Adipocyte (in vitro differentiated cells): ENCODE measurements at places on chromosomes 6 and 20.

- DNase-seq, result peak; percentile 31
Measured at GRCh38 chr20:13238001-13238653, 17.1 kb downstream of the ISM1 start.

DNA sequence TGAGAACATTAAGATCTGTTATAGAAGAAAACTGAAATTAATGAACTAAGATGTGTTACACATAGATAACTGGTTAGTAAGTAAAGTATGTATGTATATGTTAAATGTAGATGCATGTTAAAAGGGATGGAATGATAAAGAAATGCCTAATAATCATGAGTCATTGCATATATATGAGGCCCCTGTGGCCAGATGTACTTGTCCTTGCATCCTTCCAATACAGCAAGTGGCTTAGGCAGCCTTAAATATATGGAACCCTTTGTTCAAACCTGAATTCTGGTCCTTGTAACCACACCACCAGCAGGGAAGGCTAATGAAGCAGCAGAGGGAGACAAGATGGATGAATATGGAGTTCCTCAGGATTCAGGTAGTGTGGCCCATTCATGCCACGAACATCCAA is 9.8 kb upstream of the AKAP7 start:
- DNase-seq, result no peak

- DNase-seq, result no peak
Measured at GRCh38 chr20:45951925-45952834, 17.7 kb downstream of the PCIF1 start.

DNA sequence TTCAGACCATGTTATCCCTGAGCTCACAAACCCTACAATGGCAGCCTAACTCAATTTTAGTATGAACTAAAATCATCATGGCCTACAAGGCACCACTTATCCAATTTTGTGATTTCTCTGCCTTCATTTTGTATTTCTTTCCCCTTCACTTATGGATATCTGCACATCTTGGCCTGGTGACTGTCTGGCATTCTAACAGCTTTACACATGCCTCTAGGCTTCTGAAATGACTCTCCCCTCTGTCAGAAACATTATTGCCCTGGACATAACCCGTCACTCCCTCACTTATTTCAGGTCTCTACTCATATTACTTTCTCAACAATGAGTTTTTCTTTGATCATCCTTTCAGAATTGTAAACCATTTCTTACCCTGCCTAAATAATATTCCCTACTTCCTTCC is 89.2 kb upstream of the THEMIS start:
- DNase-seq, result no peak

GRCh38 chr6:95133578-95133977 is 443.8 kb upstream of the MANEA start:
- no peak for DNase-seq

- DNase-seq, result peak; percentile 79
Measured at GRCh38 chr20:38143646-38144554, 21.2 kb downstream of the TGM2 start.

DNA sequence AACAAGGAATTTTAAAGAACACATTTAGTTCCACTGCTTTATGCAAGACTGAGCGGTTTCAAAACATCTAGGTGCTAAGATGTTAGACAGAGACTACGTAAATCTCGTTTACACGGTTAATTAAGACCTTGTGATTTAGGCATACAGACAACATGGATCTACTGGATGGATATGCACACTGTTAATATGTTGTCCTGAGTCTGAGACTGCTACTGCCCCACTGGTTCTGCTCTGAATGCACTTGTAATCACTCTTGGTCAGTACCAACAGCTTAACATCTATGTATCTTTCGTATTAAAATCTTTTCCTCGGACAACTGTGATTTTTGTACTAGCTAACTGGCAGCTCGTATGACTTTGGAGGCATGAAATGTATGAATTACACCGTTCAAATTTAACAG is 3.1 kb downstream of the MAN1A1 start:
- DNase-seq, result no peak

GRCh38 chr6:136104556-136104955 is 145.6 kb downstream of the MTFR2 start:
- DNase-seq, result peak; percentile 48

GRCh38 chr20:61449916-61450315 is 197.9 kb downstream of the CDH4 start:
- DNase-seq, result no peak

DNA sequence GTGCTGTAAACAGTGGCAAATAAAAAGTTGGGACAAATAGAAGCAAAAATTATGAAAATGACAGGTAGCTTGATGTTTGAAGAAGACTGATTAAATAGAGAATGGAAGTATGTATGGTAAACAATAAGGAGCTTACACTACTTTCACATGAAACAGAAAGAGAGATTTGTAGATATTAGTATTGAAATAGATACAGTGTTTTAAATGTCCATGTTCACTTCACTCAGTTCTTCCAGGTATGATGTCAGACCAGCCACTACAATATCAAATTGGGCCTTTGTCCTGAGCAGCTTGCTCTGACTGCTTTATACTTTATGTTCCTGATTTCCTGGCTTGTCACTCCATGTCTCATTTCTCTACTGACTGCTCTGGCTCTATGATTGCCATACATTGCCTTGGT is 107.5 kb downstream of the CENPW start:
- no peak for DNase-seq

DNA sequence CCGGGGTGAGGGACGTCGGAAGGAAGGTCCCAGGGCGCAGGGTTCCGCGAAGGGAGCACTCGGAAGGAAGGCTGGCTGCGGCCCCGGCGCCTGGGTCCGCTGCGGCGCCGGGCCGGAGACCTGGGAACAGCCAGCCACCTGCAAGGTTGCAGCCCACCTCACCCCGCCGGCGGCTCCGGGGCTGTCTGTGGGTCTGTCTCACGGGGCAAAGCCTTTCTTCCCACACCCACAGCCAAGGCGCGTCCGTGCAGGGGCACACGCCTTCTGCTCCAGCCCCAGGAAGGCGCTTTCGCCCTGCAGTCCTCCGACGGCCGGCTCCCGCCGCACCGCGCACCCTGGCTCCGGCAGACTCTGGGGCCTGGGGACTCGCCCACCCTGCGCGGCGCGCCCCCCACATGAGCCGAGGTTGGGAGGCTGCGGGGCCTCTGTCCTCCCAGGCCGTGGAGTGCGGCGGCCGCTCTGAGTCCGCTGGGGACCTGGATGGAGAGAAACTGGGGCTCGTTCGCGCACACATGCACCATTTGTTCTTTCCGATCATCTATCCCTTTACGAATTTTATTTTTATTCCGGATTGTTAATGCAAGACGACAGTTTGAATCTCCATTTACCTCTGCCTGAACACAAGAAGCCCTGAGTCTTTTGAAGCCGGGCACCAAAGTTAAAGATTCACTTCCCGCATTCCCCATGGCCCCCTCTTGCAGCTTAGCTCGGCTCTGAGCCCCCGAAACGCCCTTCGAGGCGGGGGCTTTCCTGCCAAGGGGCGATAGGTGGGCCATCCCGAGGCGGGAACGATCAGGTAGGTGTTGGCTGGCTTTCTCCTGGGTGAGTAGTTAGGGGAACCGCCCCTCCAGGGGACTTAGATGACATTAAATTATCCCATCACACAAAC is 4.5 kb upstream of the FOXC1 start:
- DNase-seq, result no peak

- no peak for DNase-seq
Measured at GRCh38 chr6:22466665-22467245, 102.6 kb upstream of the HDGFL1 start.

DNA sequence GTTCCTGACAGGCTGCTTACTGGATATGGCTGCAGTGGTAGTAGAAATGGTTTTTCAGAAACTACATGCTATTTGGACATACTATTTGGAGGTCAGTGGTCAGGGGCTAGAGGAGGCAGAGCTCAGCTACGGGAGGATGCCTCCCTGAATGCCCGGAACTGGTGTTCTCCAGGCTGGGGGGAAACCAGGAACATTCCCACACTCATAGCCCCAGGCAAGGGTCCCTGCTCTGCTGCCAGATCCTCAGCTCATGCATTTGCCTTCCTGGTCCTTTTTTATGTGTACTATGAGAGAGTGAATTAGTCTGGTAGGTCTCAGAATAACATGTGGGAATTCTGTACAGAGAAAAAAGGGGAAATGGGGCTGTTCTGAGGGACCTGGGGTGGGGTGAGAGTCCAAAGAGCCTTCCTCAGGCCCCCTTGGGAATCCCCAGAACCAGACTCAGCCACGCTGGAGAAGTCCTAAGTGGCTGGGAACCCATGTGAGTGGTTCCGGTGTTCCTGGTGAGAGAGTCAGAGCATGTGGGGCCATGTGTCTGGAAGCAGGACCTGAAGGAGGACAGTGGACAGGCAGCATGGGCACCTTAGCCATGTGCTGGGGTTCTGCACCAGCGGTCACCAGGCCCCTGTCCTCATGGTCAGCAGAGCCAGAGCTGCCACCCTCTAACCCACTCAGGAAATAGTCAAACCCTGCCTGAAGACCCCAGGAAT is 58.0 kb upstream of the MYL9 start:
- no peak for DNase-seq

DNA sequence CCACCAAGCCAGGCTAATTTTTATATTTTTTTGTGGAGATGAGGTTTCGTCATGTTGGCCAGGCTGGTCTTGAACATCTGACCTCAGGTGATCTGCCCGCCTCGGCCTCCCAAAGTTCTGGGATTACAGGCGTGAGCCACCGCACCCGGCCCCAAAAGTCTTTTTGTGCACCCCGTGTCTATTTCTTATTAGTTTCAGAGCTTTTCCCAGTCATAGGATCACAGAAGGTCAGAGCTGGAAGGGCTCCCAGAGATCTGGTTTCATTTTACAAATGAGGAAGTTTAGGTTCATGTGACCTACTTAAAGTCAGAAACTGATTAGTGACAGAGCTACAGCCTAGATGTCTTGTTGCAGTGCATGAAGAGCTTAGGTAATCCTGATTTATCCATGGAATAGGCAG is 1.6 kb upstream of the OGFRL1 start:
- peak; percentile 44 for DNase-seq
